ENCODE measurements at places on chromosomes 6 and 20. TPM values are rescaled to one million over a fixed set of nuclear protein-coding genes. Genes with fewer than 3 reads are reported as not detected.

PPP1R3G gene
- 5.5 TPM for total RNA-seq

GRCh38 chr6:121682666-121683065 is 247.2 kb downstream of the GJA1 start:
- H3K4me3 ChIP-seq: no peak overlapping the region
- DNase-seq: no peak
- H3K4me1 ChIP-seq: no peaks in the 10 kb centered on the region
- no peaks in the 10 kb centered on the region for H3K36me3 ChIP-seq

- H3K27ac ChIP-seq: no peak overlapping the region
- peaks cover 5% of the 10 kb centered on the region for H3K4me1 ChIP-seq
- H3K27me3 ChIP-seq: peaks cover 53% of the 10 kb centered on the region
- no peak overlapping the region for H3K4me3 ChIP-seq
- no peaks in the 10 kb centered on the region for H3K36me3 ChIP-seq
Measured at GRCh38 chr6:13922750-13923149, 2.0 kb upstream of the RNF182 start.

GRCh38 chr6:162852192-162852591 is 124.4 kb downstream of the PACRG start:
- H3K27ac ChIP-seq: no peak overlapping the region
- H3K4me1 ChIP-seq: no peaks in the 10 kb centered on the region
- no peak overlapping the region for H3K4me3 ChIP-seq
- H3K27me3 ChIP-seq: no peaks in the 10 kb centered on the region
- DNase-seq: no peak

- no peaks in the 10 kb centered on the region for H3K27me3 ChIP-seq
- no peak overlapping the region for H3K4me3 ChIP-seq
- H3K27ac ChIP-seq: no peak overlapping the region
- H3K4me1 ChIP-seq: no peaks in the 10 kb centered on the region
Measured at GRCh38 chr6:80356000-80356399, 249.5 kb downstream of the BCKDHB start.

TINAG gene
- 45.2 TPM for total RNA-seq

DNA sequence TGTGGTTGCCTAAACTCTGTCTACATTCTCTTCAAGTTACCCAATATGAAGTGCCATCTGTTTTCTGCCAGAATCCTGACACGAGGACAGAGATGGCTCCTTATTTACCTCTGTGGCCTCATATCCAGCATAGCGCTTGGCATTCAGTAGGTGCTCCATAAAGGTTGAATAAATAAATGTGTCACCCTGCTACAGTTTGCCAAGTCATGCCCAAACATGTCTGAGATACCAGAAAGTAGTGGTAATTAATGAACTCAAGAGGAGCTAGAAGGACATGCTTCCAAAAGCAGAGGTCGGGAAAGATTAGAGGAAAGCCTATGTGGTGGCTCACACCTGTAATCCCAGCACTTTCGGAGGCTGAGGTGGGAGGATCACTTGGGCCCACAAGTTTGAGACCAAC is 30.9 kb upstream of the E2F3 start:
- no peaks in the 10 kb centered on the region for H3K27me3 ChIP-seq
- no peak overlapping the region for H3K27ac ChIP-seq
- H3K36me3 ChIP-seq: no peaks in the 10 kb centered on the region
- no peaks in the 10 kb centered on the region for H3K4me1 ChIP-seq
- no peak for DNase-seq
- no peak overlapping the region for H3K4me3 ChIP-seq

HCRTR2 gene
- total RNA-seq: not detected

DNA sequence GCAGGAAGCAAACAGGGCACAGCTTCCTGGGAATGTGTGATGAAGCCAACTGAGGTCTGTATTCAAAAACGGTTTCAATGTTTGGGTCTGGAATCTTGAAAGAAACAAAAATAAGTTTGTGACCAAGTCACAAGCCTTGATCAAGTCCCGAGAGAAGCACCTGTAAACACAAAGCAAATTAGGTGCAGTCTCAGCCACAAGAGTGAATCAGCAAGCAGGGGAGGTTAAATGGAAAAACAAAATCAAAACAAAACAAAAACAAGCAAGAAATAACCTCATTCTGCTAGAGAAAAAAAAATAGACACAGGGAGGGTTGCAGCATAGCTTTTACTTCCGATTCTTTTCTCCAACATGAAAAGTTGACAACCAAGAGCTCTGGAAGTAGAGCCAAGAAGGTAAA is 201.7 kb downstream of the CLIC5 start:
- H3K27me3 ChIP-seq: no peaks in the 10 kb centered on the region
- no peak overlapping the region for H3K4me3 ChIP-seq
- no peak overlapping the region for H3K27ac ChIP-seq
- H3K36me3 ChIP-seq: no peaks in the 10 kb centered on the region
- no peaks in the 10 kb centered on the region for H3K4me1 ChIP-seq

GRCh38 chr6:143961066-143961465 is 47.0 kb downstream of the PLAGL1 start:
- H3K4me1 ChIP-seq: no peaks in the 10 kb centered on the region
- no peaks in the 10 kb centered on the region for H3K36me3 ChIP-seq
- no peak for DNase-seq

GRCh38 chr6:2503816-2504494 is 246.8 kb downstream of the MYLK4 start:
- H3K36me3 ChIP-seq: no peaks in the 10 kb centered on the region
- H3K4me1 ChIP-seq: no peaks in the 10 kb centered on the region
- H3K4me3 ChIP-seq: no peak overlapping the region
- DNase-seq: no peak

FAM217A gene
- total RNA-seq: not detected
